ENCODE measurements at places on chromosomes 6 and 20. TPM values are rescaled to one million over a fixed set of nuclear protein-coding genes. Genes with fewer than 3 reads are reported as not detected.

DEF6 gene
- total RNA-seq, result 0.87 TPM

CST1 gene
- total RNA-seq, result 0.50 TPM

TENT5A gene
- total RNA-seq, result 27.2 TPM

FABP7 gene
- 0.15 TPM for total RNA-seq

OPRM1 gene
- not detected for total RNA-seq

TUBE1 gene
- total RNA-seq, result 29.4 TPM

CLDN20 gene
- total RNA-seq, result not detected

GABRR1 gene
- not detected for total RNA-seq

PTGIS gene
- total RNA-seq, result 255 TPM

Data from smooth muscle cell of trachea (primary cell).